ENCODE measurements at places on chromosomes 2 and 18. TPM values are rescaled to one million over a fixed set of nuclear protein-coding genes. Genes with fewer than 3 reads are reported as not detected.

Gene NEU2
- total RNA-seq: not detected

Gene ELP2
- total RNA-seq: 48.8 TPM

Gene ADD2
- 0.26 TPM for total RNA-seq

Gene ASPRV1
- 0.21 TPM for total RNA-seq

DNA sequence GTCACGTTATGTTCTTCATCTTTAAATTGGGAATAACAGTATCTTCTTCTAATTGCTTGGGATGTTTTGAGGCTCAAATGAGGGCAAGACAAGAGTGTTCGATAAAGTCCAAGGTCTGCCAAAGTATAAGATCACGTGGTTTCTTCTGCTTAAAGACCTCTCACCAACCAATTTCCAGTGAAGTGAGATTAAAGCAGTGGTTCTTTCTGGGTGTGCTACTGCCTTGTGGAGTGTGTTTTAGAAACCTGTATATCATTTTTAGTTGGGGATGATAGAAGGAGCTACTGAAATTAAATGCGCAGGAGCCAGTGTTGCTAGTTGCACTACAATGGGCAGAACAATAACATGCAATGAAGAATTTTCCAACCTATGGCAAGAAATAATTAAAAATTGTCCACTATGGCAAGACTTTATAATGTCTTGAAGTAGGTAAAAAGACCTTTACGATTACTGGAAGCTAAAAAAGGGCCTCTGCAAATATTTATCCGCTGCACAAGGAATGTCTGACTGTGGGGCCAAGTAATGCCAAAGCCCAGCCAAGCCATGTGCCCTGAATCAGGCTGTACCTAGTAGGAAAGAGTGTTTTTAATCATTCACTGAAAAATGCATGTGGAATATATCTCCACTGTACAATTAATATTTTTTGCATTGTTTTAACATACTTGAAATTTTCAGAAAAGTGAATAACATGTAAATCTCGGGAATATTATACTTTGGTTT lies 244.5 kb upstream of the REG3G start:
- no peak overlapping the region for H3K4me3 ChIP-seq
- DNase-seq: no peak
- no peaks in the 10 kb centered on the region for H3K36me3 ChIP-seq
- H3K27ac ChIP-seq: no peak overlapping the region

GRCh38 chr2:203857656-203858055 lies 9.9 kb upstream of the CTLA4 start:
- H3K36me3 ChIP-seq: no peaks in the 10 kb centered on the region
- no peak for DNase-seq
- no peaks in the 10 kb centered on the region for H3K4me1 ChIP-seq
- no peak overlapping the region for H3K4me3 ChIP-seq
- H3K27me3 ChIP-seq: peaks cover 22% of the 10 kb centered on the region
- H3K27ac ChIP-seq: no peak overlapping the region

GRCh38 chr18:23154030-23154429 lies 18.7 kb downstream of the CABLES1 start:
- H3K4me3 ChIP-seq: no peak overlapping the region
- H3K36me3 ChIP-seq: no peaks in the 10 kb centered on the region
- no peak for DNase-seq
- 0 out of 2 replicates have a peak overlapping the region, but pooled peaks have one; percentile 18 for H3K27ac ChIP-seq
- H3K4me1 ChIP-seq: peaks cover 30% of the 10 kb centered on the region

- H3K27ac ChIP-seq: peak overlapping the region; percentile 51
- H3K36me3 ChIP-seq: no peaks in the 10 kb centered on the region
- no peak for DNase-seq
- H3K4me3 ChIP-seq: no peak overlapping the region
These were observed 13.4 kb downstream of the ITGA6 start for GRCh38 chr2:172440795-172441194.

DNA sequence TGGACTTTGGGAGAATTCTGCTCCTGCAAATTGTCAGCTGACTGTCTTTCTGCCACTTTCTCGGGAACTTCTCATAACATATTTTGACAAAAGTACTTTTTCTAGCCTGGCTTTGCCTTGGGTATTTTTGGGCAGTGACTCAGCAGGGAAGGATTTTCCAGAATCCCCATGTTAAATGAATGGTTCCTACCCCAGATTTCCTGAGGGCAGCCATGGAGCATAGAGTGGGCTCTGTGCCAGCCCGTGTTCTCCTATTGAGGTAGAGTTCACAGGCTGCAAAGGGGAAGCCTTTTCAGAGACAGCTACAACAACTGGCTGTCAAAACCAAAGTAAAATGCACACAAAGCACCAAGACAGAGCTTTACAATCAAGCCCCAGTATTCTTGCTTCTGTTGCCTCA lies 59.8 kb downstream of the BMP10 start:
- DNase-seq: no peak
- H3K4me3 ChIP-seq: no peak overlapping the region
- H3K36me3 ChIP-seq: no peaks in the 10 kb centered on the region
- no peak overlapping the region for H3K27ac ChIP-seq
- H3K27me3 ChIP-seq: peaks cover 6% of the 10 kb centered on the region

- no peaks in the 10 kb centered on the region for H3K27me3 ChIP-seq
- H3K27ac ChIP-seq: peak overlapping the region; percentile 36
- no peaks in the 10 kb centered on the region for H3K36me3 ChIP-seq
- DNase-seq: no peak
- H3K4me3 ChIP-seq: no peak overlapping the region
- peaks cover 14% of the 10 kb centered on the region for H3K4me1 ChIP-seq
These were observed 8.0 kb downstream of the GNLY start for GRCh38 chr2:85702172-85702571.

GRCh38 chr18:9712611-9713010 lies 4.5 kb downstream of the RAB31 start:
- no peak overlapping the region for H3K4me3 ChIP-seq
- no peaks in the 10 kb centered on the region for H3K27me3 ChIP-seq
- no peak for DNase-seq
- H3K27ac ChIP-seq: peak overlapping the region; percentile 72

- no peak overlapping the region for H3K4me3 ChIP-seq
- no peak overlapping the region for H3K27ac ChIP-seq
- no peaks in the 10 kb centered on the region for H3K36me3 ChIP-seq
- DNase-seq: no peak
- H3K4me1 ChIP-seq: no peaks in the 10 kb centered on the region
- no peaks in the 10 kb centered on the region for H3K27me3 ChIP-seq
These were observed 11.7 kb downstream of the PHOSPHO2 start for GRCh38 chr2:169705927-169706326.

- H3K4me1 ChIP-seq: no peaks in the 10 kb centered on the region
- no peak for DNase-seq
- H3K27me3 ChIP-seq: no peaks in the 10 kb centered on the region
These were observed 1.1 kb upstream of the LIPG start for GRCh38 chr18:49560624-49561288.

GRCh38 chr2:120398051-120398995 lies 52.4 kb downstream of the INHBB start:
- H3K27me3 ChIP-seq: no peaks in the 10 kb centered on the region
- H3K36me3 ChIP-seq: no peaks in the 10 kb centered on the region
- H3K27ac ChIP-seq: peak overlapping the region; percentile 92
- H3K4me3 ChIP-seq: peak overlapping the region; percentile 11
- H3K4me1 ChIP-seq: peaks cover 50% of the 10 kb centered on the region

DNA sequence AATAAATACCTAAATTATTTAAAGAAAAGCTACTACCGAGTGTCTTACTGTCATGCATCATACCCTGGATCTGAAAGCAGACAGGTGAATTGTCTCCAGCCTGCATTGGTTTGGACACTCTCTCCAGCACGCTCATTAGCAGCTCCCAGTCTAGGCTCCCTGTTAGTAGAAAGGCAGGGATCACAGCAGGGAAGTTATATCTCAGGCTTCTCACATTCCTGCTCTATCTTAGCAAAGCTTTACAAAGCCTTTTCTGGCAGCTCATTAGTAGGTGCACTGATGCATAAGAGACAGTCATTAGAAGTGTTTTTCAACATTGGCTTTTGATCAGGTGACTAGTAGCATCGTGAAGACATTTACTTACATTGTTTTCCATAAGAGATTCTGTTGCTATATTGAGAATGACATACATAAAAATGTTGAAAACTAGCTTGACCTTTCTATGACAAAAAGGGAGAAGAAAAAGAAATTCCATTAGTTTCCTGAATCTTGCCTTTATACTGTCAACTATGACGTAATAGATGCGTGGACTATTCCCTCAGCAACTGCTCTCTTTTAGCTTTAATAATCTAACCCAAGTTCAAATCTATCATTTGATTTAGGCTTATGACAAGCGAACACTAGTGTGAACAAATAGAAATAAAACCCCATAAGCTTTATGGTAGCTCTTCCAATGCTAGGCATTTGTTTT lies 408.7 kb upstream of the KCNH7 start:
- H3K4me1 ChIP-seq: no peaks in the 10 kb centered on the region
- no peak for DNase-seq
- H3K36me3 ChIP-seq: no peaks in the 10 kb centered on the region
- no peak overlapping the region for H3K27ac ChIP-seq
- no peak overlapping the region for H3K4me3 ChIP-seq
- H3K27me3 ChIP-seq: no peaks in the 10 kb centered on the region

DNA sequence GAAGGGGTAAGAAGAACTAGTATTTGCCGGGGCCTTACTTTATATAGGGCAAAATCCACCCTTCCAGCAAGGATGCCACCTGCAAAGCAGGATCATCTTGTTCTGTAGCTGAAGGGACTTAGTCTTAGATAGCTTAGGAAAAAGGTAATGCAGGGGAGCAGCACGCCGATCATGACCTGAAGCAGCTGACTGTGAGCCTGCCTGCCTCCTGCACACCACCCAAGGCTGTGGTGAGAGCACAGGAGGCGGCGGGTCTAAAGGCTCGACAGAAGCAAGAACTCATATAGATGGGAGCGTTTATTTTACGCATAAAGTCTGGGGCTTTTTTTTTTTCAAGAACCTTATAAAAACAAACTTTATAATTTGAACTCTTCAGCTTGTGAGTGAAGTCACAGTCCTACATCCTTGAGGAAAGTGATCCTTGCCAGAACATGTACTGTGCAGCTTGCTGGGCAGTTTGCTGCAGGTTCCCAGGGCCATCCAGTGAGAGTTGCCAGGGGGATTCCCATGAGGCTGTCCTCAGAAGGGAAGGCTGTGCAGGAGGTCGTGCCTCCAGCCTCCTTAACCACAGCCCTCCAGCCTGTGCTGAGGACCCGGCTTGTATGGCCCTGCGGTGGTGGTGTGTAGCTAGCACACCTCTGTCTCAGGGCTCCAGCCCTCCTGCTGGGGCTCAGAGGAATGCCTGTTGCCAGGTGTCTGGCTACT lies 92.1 kb downstream of the RNF144A start:
- H3K4me1 ChIP-seq: no peaks in the 10 kb centered on the region
- no peak for DNase-seq
- H3K4me3 ChIP-seq: no peak overlapping the region
- no peaks in the 10 kb centered on the region for H3K27me3 ChIP-seq

Data from Panc1 (cell line).